ENCODE measurements at places on chromosomes 6 and 20.

DNA sequence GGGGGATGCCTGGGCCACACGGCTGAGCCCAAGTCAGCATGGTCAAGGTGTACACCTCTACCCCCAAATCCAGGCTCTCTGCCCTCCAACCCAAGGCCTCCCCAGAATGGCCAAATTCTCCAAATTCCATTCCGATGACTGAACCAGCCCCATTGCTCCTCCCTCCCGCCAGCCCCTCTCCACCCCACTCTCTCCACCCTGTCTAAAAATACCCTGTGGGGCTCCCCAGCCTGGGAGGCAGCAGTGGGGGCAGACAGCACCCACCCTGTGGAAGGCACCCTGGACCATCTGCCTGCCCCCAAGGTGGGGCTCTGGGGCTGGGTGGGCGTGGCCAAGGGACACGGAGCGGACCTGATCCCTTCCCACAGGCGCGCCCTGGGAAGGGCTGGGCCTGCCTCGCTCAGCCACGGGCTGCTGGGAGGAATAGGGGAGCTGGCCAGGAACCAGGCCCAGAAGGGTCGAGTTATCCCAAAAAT is 11.4 kb downstream of the TEAD3 start:
- DNase-seq = no peak

- DNase-seq = no peak
Measured at GRCh38 chr6:6368040-6368683, 47.7 kb upstream of the F13A1 start.

GRCh38 chr20:24840121-24840713 is 108.9 kb upstream of the CST7 start:
- DNase-seq = no peak

DNA sequence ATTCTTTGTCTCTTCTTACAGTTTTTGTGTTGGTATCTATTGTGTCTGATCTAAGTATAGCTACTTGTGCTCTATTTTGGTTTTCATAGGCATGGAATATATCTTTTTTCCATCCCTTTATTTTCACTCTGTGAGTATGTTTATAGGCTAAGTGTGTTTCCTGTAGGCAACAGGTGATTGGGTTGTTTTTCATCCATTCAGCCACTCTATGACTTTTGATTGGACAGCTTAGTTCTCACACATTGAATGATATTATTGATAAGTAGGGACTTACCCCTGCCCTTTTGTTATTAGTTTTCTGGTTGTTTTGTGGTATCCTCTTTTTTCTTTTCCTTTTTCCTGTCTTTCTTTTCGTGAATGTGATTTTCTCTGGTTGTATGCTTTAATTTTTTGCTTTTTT is 67.9 kb downstream of the MLIP start:
- DNase-seq = no peak

GRCh38 chr6:111888928-111889695 is 15.9 kb upstream of the FYN start:
- DNase-seq = no peak

- DNase-seq = no peak
Measured at GRCh38 chr6:51098791-51099190, 280.1 kb downstream of the TFAP2B start.

DNA sequence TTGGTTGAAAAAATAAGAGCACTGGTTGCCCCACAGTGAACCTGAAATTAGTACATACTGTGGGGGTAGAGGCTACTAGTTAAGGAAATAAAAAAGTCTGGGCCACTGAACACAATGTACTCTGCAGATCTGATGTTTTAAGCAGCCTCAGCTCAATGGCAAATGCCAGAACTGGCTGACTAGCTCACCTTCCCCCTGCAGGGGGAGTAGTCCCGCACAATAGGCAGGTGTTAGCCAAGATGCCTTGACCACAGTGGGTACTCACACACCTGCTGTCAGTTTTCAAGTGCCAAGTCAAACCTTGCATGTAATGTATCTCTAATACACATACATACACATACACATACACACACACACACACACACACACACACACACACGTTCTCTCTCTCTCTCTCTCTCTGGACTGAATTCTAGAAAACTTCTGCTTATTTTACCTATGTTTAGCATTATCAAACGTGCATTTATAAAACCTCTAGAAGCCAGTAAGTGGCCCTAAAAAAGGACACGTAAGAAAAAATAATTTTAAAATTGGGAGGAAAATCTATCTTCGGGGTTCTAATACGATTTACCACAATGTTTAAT is 36.1 kb downstream of the GMDS start:
- DNase-seq = no peak
